RWPE1 (cell line): ENCODE measurements at places on chromosomes 1 and 21.

DNA sequence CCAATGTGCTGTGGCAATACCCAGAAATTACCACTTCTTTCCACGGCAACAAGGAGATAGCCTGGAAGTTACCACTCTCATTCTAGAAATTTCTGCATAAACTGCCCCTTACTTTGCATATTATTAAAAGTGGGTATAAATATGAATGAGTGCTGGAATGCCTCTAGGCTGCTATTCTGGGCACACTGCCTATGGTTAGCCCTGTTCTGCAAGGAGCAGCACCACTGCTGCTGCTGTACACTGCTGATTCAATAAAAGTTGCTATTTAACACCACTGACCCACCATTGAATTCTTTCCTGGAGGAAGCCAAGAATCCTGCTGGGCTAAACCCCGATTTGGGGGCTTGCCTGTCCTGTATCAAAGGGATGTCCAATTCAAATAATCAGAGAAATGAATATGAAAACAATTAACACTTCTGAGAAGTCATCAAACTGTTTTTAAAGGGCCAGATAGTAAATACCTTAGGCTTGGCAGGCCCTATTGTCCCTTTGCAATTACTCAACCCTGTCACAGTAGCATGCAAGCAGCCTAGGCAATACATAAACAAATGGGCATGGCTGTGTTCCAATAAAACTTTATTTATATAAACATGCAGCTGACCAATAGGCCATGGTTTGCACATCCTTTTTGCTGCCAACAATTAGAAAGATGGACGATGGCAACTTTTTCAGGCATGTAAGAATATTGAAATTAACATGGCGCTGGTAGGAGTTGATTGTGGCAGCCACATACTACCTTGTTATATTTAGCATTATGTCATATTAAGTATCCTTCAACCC, 369.4 kb upstream of the B3GALT2 start:
- DNase-seq, result no peak

GRCh38 chr1:212752252-212752933, 39.2 kb downstream of the NSL1 start:
- DNase-seq, result no peak

DNA sequence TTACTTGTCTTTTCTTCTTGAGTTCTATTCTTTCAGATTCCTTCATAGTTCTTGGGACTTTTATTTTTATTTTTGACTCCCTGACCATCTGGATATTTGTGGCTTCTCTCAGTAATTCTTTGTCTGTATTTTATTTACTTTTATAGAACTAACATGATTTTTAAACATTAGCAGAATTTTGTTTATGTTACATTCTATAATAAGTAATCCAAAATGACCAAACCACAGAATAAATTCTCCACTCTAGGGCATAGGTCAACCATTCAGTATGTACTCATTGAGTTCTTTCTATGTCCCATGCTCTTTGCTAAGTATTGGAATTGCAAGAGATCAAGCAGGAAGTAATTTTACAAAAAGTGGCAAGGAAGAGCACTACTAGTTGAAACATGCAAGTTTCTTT, 969.0 kb downstream of the TTLL7 start:
- no peak for DNase-seq

DNA sequence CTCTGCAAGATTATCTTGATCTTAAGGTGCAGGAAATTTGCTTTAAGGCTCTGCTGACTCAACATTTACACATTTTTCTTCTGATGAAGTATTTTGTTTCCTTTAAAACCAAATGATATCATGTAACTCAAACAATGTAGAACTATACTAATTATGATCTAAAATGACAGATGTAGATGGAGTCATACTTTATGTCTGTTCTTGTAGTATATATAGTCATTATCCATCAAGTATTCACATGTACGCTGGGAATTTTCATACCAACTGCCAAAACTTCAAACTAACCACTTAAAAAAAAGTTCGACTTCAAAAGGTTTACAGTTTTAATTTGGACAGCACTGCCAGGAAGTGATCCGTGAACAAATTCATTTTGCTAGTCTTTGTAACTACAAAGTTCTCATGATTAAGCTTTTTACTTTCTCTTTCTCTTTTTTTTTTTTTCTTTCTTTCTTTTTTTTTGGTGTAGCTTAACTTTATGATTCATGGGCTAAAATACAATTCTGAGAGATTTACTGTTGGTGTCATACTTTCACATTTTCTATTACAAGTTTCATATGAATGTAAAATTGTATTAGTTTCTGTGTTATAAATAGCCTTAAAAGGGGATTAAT, 509.0 kb upstream of the CXADR start:
- DNase-seq, result no peak

DNA sequence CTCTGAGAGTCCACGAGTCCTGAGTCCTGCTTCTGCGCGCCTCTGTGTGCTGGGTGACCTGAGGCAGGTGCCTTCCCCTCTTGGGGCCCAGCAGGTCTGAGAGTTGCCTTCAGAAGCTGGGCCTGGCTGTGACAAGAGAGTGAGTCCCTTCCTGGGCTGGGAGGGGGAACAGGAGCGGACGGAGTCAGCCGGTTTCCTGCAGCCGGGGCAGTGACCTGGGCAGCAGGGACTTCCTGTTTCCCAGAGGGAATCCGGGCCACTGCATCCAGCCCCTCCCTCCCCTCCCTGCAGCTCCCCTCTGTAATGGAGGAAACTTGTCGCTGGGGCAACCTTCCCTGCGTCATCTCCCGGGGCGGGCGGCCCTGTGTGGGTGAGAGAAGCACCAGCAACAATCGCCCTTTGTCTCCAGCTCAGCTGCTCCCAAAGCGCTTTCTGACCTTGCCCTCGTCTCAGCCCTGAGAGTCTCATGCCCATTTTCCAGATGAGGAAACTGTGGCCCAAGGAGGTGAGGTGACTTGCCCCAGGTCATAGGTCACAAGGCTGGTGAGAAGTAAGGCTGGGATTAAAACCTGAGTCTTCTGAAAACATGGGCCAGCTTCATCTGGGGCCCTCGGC, 61.1 kb downstream of the SDC3 start:
- no peak for DNase-seq

DNA sequence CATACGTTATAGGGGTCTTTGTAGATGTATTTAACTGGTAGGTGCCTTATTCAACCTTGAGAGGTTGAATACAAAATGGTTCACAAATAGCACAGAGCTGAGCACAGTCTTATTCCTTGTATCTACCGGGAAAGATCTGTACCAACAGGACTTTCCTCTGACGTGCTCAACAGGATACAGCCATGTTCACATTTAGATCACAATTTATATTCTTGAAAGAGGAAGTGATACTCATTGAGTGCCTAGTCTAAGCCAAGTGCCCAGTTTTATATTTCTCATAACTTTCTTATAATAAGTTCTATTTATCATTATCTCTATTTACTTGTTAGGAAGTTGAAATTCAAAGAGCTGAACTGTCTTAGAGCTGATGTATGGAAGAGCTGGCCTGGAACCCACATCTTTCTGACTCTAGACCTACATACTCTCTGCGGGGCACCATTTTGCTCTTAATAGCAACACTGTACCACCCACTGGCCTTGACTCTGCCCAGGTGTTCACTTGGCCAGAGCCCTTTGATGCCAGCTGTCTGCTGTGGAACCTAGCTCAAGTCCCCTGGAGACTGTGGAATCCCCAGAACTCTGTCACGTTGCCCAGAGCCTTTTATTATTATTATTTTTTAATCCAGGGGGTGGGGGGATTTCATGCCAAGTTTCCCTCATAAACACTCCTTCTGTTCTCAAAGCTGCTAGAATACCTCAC, 156.2 kb downstream of the TPR start:
- no peak for DNase-seq

GRCh38 chr1:200374569-200375295, 35.1 kb downstream of the ZNF281 start:
- DNase-seq, result no peak

- no peak for DNase-seq
Measured at GRCh38 chr1:18541046-18541795, 60.5 kb downstream of the KLHDC7A start.

DNA sequence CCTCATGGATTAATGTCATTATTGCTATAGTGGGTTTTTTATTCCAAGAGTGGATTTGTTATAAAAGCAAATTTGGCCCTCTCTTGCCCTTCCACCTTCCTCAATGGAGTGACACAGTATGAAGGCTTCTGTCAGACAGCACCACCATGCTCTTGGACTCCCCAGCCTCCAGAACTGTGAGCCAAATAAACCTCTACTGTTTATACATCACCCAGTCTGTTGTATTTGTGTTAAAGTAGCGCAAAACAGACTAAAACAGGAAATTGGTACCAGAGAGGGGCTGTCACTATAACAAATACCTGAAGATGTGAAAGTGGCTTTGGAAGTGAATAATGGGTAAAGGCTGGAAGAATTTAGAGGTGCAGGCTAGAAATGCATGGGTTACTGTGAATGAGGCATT, 38.0 kb upstream of the DMRTB1 start:
- no peak for DNase-seq

- DNase-seq, result no peak
Measured at GRCh38 chr1:109935451-109935900, 24.8 kb downstream of the CSF1 start.

DNA sequence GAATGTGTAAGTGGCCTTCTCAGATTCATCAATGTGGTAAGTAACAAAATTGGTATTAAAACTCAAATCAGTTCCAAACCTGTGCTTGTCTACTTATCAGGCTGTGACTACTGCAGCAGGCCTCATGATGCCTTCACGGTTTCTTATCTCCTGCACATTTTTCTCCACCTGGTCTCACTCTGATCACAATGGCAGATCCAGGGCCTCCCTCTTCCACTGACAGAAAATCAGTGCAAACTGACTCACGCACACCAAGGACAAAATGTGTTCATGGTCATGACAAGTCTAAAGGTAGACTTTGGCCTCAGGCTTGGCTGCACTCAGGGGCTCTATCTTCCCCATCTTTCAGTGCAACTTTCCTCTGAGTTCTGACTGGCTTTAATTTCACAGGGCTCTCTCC, 56.7 kb upstream of the ATP1A1 start:
- no peak for DNase-seq

DNA sequence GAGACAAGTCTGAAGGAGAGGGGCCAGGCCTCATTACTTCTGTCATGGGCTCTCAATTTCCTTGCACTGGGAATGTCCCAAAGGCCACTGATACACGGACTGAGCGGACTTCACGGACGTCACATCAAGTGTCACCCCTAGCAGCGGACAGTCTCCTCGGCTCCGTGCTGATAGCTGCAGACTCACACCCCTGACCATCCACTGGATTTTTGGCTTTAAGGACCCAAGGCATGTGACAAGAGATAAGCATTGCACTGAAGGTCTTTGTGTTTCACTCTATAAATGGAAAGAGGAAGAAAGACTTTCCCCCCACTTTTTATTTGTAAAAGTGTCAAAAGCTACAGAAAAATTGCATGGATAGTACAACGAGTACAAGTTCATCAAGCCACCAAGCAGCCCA, 200.4 kb upstream of the FGGY start:
- no peak for DNase-seq

GRCh38 chr1:232329103-232329813, 300.7 kb downstream of the SIPA1L2 start:
- no peak for DNase-seq

- DNase-seq, result no peak
Measured at GRCh38 chr1:33719771-33720670, 143.9 kb upstream of the HMGB4 start.

DNA sequence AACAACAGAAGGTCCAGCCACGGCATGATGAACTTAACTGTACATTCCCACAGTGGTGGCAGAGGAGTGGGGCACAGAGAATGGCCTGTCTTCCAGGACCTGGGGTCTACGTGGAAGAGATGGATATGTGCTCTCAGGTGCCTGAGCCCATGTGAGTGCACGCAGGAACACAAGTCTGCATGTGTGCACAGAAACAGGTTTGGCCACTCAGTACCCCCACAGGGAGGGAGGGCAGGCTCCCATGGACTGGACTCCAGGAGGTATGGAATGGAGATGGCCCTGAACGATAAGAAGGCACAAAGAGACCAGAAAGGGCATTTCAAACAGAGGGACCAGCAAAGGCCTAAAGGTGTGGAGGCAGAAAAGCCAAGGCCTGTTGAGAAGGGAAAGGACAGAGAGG, 10.8 kb downstream of the COL9A2 start:
- DNase-seq, result no peak

DNA sequence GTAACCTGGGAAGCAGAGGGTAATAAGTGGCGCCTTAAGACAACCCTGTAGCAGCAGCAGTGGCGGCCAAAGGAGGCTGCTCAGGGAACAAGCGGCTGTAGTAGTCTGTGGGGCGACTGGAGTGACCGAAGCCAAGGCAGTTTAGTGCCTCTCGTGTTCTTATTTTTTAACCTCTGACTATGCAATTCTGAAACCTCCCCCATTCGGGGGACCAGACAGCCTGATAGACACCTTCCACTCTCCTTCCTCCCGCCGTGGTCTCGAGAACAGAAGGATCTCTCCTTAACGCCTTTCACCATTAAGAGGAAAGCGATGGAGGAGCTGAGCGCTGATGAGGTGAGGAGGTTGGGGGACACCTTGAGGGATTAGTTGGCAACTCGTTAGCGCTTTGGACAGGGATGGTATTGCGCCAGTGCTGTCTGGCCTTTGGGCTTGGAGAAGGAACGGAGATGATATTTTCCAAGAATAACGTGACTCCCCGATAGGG, 644 bp downstream of the UBE4B start:
- peak; percentile 36 for DNase-seq

DNA sequence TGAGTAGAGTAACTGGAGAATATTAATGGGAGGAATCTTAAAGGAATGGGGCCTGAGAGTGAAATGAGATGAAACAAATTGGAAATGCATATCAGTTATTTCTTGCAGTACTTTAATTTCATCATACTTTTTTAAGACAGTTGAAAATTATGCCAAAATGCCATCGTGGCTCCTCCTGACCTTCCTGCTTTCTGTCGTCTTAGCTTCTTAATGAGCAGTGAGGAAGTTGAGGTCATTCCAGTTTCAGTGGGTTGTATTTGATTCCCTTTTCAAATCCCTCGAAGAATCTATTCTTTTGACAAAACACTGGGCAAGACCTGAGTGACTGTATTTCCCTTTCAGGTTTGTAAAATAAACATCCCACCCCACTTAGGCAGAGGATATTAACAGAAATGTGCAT, 134.9 kb upstream of the MAP1LC3C start:
- no peak for DNase-seq

- no peak for DNase-seq
Measured at GRCh38 chr1:209583408-209583807, at the start of gene CAMK1G. CAMK1G (plus strand) TSS chr1:209583714; CDS start chr1:209594984, 11,270 bp downstream.

DNA sequence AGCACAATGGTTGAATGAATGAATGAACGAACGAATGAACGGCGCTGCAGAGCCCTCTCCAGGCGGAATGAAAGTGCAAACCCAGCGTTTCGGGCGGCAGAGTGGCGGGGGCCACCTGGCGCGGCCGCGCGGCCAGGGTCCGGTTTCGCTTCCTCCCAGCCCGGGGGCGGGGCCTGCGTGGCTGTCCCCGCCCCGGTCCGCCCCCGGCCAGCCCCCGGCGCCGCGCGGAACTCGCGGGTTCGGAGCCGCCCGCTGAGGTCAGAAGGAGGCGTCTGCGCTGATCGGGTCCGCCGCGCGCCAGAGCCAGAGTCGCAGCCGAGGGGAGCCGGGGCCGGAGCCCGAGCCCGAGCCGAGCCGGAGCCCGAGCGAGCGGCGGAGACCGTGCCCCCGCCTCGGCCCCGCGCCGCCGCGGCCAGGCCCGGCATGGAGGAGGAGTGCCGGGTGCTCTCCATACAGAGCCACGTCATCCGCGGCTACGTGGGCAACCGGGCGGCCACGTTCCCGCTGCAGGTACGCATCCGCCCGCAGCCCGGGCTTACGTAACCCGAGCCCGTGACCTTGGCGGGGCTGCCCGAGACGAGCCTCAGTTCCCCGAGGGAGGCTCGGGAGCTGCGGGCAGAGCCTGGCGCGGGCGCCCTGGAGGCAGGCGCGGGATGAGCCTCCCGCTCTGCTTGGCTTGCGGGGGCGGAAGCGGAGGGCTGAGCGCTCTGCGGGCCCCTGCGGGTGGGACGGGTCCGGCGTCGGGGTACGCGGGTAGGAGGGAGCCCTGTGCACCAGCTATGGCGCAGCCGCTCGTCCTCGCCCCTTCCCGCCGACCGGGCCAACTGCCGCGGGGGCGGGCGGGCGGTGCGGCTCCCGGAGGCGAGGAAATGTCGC, at the start of gene PDXK:
Gene PDXK, plus strand, starts transcription at position 258 of the 876 bp plus-strand sequence. Its CDS starts 166 bp downstream, at position 424.
- DNase-seq, result peak; percentile 79
